NCI-H2171 treated with DMSO at 0.1 percent for 48 hours (cell line): ENCODE measurements at places on chromosomes 3 and 15.

DNA sequence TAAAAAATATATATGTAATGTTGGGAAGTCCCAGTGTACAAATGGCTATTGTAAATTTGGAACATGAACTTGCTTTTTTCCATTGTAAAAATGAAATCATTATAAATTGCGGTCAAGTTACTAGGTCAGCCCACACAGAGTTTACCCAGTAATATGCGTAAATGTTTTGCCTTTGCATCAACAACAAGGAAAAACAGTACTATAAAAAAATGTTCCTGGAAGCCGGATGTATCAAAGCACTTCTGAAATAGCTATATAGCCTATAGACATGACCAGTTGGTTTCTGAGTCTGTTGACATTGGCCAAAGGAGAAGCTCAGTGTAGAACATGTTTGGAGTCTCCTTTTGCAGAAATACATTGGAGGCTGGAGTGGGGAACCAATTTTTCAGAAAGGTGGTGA lies 23.2 kb downstream of the CTNNB1 start:
- no peak for DNase-seq

DNA sequence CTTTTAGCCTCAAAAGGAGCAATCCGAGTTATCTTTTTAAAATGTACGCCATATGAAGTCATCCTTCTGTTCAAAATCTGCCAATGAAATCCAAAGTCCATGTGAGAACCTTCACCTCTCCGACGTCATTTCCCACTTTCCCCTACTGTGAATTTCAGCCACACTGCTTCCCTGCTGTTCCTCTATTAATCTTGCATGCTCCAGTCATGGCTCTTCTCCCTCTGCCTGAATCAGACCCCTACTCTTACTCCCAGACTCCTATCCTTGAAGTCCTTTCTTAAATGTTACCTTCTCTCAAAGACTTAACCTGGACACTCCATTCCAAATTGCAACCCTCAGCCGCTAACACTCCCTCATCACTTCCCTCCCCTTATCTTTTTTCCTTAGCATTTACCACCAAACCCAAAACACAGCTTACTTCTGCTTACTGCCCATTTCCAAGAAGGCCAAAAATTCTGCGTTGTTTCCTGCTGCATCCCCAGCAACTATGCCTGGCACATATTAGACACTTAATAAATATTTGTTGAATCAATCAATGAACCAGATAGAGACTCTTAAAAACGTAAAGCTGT lies 1.2 kb downstream of the NKIRAS1 start:
- DNase-seq: no peak

- DNase-seq: no peak
These were observed 53.0 kb upstream of the SNRPA1 start for GRCh38 chr15:101348015-101348414.

DNA sequence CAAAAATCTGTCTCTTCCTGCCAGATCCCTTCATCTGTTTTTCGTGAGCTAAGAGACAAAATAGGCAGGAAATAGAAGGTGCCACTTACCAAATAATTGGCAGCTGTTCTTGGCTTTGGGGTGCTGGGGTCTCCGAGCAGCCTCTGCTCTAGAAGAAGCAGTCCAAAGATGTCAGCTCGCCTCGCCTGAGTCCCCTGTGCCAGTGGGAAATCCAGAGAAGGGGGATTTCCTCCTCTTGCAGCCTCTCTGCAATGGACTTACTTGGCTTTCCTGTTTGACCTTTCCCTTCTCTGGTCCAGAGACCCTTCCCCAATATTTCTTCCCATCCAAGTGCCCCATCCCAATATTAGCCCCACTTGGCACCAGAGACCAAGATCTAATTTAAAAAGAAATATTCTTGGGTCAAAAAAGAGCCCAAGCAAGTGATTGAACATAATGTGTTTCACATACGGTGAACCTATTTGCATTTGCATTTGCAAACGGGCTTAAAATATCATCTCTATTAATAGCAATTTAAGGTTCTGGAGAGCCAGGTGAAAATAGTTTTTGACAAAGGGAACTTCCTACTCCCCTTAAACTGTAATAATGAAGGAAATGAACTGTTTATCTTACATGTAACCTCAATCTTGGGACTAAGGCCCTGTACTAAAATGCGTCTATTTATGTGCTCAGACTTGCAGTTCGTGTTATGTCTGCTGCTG lies 23.2 kb downstream of the CD86 start:
- no peak for DNase-seq

DNA sequence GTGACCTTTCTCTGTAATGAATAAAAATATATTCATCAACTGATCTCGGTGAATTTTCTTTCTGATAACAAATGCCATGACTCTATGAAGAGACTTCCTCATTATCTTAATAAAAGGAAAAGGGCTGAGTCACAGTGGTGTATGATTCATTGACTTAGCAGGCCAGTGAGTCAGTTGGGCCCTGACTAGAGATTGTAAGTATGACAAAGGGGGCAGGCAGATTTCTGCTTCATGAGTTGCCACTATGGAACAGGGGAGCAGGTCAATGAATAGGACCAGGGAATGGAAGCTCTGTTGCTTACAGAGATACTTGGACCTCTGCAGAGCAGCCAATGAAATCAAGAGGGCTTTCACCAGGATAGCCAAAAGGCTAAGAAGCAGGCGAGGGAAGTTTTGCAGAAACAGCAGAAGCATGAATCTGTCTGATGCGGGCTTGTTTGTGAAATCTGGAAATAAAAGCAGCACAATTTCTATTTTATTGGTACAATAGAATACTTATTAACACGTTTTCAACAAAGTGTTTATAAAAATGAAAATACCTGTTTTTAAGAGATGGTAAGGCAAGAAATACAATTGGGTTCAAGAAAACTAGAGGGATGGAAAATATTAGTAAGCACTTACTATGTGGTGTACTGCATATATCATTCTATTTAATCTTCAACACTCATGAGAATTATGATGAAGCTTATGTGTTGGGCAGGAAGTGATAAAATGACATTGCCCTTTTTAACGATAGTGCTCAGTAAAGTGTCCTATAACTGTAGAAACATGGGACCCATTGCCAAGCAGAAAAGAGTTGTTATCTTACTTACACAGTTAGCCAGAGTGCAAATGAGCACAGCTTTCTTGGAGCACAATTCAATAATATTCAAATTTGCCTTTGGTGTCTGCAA lies 169.8 kb upstream of the MYRIP start:
- no peak for DNase-seq

DNA sequence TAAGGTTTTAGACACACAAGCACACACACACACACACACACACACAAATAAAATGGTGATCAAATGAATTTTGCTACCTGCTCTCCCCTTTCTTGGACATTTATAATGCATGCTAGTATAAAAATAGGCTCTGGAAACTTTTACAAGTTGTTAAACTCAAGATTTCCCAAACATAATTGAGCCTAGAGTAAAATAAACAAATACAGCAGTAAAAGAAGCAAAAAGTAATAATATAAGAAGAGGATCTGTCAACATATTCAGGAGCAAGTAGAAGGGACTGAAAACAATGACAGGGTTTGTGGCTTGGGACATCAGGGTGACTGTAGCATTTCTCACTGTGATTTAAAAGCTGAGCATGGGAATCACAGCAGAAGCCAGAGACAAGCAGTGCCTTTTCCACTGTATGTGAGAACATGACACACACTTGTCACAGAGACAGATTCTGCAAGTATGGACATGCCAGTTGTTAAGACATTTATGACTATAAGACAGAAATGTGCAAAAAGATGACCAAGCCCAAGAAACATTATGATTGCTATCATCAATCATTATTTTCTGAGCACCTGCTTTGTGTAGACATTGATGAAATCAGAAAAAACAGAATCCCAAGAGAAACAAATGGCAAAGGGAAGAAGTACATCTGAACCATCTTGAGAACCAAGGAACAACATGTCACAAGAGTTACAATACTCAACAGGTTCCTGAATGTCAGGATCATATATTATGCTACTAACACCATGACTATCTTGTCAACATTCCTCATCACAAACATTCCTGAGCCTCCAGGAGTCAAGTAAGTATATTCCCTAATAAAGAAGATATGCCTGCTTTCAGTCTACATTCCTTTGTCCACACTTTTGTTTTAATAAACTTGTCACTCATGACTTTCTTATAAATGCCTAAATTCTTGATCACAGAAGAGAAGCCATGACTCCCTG lies 7.1 kb downstream of the THRB start:
- DNase-seq: no peak

GRCh38 chr3:193788189-193788991 lies 195.4 kb downstream of the OPA1 start:
- no peak for DNase-seq

- no peak for DNase-seq
These were observed 104.2 kb downstream of the ITPR1 start for GRCh38 chr3:4597208-4597985.

DNA sequence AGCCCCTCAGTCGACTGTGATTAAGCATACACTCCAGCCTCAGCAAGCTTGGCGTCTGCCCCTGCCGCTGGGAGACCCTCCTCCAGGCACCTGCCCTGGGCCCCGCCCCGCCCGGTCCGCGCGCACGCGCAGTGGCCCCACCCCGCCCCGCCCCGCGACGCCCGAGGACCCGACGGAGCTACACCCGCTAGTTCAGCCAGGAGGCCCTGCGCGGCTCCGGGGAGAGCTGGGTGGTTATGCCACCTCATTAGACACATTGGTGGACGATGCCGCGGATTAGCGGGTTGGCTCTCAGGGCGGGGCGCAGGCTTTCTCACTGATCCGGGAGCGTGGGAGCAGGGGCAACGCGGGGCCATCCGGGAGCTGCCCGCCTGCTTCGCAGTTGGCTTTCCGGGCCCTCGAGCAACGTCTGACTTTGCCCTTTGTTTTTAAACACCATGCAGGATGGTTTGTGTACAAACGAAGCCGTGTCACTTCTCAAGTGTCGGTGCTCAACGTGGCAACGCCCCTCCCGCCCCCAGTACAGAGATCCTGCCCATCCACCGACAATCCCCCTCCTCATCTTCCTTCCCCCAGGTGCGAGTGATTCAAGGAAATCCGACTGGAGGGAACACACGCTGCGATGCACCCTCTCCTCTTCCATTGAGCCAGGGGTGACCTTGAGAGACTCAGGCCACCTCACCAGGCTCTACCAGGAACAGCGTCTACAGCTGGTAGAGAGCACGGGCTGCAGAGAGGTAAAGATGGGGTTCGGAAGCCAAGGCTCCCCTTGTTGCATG lies 109.3 kb downstream of the SHQ1 start:
- DNase-seq: peak; percentile 39

DNA sequence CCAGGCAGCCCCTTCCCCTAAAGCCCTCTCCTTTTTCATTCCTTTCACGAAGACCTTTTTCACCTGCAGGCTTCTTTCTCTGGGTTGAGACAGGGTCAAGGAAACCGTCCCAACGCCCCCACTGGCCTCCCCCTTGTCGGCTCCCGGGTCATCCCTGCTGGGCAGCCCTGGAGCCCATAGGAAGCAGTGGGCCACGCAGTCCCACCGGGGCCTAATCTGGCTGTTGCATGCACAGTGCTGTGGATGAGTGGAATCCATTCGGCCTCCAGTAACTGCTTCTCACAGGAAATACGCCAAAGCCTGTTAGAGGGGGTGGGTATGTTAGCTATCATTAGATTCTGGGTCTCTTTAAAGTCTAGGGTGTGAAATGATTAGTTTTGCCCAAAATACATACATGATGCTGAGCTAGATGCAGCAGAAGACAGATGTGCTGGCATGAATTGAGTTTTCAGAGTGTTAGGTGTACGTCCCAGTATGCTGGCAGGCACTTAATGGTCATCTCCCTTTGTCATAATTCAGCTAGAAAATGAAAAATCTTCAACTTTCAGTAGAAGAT lies 16.6 kb downstream of the LYSMD4 start:
- DNase-seq: no peak

DNA sequence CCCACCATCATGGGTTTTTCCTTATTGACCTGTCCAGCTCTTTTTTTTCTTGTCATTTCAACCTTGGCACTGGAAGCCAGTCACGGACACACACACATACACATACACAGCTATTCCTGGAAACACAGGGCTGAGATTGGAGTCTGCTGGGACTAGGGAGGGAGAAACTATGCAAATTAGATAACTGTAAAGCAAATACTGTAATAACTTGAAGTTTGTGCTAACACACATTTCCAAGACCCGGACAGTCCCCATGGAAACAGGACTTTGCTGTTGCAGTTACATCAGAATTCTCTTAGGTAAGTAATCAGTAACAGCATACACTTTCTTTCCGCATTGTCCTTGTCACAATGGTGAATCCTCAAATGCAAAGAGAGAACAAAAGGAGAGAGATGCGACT lies 304.4 kb downstream of the KBTBD8 start:
- no peak for DNase-seq

DNA sequence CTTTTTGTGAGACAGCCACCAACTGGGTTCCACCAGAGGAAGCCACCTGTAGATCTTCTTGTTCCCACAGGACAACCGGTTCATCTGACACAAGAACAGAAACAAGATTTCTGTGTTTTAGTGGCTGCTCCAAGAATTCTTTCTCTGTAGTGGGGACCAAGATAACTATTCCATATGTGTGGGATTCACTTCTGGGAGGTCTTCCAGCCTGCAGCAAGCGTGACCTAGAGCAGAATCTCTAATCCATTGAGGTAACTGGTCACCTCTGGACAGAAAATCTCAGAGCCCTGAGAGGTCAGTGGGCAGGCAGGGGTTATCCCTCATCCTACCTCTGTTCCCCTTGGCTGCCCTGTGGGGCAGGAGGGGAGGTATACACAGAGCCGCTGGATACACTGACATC lies 311.3 kb downstream of the NTRK3 start:
- DNase-seq: no peak

- DNase-seq: no peak
These were observed 106.5 kb downstream of the LIPC start for GRCh38 chr15:58538225-58538727.

DNA sequence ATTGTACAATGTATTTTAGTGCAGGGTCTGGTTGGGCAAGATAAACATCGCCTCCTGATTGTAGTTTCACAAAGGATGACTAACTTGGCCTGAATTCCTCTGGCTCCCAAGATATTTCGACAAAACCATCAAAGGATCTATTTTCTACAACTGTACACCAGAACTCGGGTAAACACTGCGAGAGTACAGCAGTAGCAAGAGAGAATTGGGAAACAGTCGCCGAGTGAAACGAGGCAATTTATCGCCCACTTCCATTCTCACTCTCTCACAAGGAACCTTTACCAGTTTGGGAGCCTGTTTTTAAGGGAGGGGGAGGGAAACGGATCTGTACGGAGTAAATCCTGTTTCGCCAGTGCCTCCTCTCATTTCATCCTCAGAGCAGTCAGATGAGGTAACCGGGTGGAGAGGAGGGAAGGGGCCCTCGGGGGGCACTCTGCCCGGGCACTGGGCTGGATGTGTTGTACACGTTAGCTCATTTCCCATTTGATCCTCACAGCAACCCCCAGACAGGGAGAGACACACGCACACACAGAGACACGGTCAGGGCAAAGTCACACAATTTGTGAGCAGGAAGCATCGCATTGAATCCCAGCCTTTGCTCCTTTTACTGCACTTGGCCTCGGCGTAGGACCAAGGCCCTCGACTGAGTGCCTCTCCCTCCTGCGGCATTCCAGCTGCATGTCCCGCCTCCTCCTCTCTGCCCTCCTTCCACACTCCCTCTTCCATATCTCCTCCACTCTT lies 120.1 kb downstream of the LIPC start:
- DNase-seq: no peak
